ENCODE measurements at places on chromosomes 1 and 21.

DNA sequence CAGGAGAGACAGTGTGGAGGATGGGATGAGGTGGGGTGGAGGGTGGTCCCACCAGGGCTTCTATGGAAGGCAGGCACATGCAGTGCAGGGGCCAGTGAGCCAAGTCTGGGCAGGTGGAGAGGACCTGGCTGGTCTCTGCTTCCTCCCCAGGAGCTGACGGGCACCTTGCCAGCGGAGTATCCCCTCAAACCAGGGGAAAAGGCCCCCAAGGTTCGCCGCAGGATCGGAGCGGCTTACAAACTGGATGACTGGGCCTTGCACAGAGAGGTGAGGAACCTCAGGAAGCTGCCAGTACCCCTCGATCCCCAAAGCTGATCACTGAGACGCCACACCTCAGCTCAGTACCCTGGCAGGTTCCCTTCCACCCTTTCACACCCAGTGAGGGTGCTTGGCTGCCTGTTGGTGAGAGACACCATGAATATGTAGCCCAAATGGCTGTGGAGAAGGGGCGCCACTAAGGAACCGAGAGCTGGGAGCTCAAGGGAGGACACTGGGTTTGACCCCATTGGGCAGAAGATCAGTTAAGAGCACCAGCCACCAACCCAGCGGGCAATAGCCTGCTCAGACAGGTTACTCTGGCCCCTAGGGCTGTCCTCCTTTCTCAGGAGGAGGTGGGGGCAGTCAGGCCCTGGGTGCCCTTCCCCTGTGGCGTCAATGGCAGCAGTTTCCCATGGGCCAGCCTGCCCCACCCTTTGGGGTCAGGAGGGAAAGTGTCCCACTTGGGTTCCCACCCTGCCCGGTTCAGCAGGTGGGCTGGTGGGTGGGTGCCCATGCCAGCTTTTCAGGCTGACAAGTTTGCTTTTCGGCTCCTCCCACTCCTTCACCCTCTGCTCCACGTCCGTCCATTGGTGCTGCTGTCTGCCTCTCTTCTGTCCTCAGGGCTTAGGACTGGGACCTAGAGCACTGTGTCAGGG, 5.5 kb downstream of the INAVA start:
- peak; percentile 53 for DNase-seq

DNA sequence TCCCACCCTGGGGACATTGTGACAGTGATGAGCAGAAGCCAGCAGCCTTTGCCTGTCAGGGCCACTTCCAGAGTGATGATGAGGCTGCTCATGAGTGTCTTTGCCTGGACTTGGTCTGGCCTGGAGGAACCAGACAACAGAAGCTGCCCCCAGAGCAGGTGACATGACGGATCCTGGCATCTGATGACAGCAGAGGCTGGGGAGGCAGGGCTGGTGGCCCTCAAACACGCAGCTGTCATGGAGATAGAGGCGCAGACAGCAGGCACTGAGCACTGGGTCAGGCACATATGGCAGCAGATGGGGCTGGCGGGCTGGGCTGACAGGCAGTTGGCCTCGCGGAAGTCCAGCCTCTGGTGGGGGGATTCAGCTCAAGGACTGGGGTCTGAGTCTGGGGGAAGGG, 66.4 kb upstream of the STUM start:
- no peak for DNase-seq

GRCh38 chr1:230641900-230642262, 400 bp upstream of the COG2 start:
- no peak for DNase-seq

DNA sequence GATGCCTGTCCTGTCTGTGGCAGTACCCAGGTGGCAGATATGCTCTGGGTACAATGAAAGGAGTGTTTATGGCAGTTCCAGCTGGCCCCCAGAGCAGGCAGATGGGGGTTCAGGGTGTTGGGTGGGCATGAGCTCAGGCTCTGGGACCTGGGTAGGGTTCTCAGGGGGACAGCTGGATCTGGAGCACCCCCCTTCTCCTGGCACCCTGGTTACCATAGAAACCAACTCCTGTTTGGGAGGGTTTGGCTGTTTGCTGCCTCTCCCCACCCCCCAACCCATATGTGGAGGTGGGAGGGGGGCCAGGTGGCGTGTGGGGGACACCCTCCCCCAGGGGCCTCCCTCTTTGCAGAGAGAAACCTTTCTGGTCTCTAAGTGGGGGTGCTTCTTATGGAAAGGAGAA, 7.1 kb downstream of the FOXO6 start:
- DNase-seq, result no peak

- no peak for DNase-seq
Observed at GRCh38 chr1:234401658-234402057, 28.4 kb downstream of the COA6 start.

DNA sequence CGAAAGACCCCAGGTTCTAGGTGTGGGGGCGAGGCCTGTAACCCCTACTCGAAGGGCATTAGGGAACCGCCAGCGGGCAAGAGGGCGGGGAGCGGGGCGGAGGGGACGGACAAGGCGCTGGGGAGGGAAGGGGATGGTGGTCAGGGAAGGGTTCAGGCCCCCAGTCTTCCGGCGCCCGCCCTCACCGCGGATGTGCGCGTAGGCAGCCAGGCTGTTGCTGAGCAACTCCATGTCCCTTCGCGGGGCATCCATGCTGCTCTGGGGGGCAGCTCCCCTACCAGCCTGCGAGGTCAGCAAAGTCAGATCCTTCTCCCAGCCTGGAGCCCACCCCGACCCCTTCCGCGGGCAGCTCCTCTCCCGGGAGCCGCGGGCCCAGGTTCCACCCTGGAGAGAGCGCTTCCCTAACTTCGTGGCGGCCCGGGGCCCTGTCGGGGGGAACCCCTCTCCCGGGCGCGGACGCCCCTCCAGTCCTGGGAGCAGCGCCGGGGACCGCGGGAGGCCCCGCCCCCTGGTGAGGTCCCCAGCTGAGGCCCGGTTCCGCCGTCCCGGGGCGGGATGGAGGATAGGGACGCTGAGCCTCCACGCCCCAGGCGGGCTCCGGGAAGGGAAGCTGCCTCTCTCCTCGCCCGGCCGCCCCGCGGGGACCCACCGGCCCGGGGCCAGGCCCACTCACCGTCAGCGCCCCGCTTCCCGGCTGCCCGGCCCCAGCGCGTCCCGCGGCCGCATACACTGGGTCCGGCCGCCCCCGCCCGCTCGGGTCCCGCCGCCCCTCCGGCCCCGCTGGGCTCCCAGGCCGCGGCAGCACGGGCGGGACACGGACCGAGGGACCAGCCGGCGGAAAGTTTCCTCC, 434 bp downstream of the EVA1B start:
- DNase-seq, result no peak

DNA sequence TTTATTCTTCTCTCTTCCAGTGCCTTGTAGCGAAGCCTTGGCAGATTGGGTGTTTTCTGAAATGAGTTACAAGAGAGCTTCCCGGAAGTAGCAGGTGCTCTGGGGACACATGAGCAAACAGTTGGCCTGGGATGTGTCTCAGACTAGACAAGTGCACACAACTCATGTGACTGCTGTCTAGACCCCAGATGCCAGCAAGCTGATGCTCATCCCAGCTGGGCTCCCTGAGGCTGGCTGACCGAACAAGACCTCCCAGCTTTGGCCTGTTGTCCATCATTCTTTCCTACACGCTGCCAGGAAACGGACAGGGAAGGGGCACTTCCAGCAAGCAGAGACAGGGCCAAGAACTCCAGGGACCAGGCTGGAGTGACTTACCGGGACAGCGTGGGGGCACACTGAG, 18.7 kb upstream of the CSF1 start:
- DNase-seq, result peak; percentile 6

DNA sequence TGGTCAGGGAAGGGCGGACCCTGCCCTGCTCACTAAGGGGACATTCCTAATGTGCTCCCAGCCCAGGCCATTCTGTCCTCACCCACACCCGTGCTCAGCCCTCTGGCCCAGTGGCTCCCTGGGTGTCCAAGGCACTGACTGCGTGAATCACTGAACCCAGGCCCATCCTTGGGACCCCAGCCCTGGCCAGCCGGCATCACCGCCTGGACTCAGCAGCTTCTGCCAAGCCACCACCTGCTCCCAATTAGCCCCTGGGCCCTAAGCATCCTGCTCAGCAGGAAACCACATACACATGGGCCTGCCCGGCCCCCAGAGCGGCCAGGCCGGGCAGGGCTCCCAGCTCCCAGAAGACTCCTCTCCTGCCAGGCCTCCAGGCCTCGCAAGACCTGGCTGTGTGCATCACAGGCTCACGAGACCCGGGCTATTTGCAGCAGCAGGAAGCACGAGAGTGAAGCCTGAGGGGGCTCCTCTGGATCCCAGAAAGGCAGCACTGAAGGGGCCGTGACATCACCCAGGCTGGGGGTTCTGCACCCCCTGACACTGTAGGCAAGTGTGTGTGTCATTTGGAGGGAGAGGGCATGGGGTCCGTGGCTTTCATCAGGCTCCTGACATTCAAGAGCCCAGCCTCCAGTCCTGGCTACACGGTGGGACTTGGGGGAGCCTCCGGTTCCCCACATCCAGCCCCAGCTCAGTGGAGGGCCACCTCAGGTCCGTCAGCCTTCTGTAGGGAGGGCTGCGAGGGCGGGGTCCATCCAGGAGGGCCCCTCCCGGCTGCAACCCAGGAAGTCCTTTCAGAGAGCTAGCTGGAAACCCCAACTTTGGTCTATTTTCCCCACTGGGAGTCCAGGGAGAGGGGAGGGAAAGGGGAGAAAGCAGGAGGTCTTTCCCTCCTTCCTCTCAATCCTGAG, 1.6 kb downstream of the MFAP2 start:
- DNase-seq, result no peak

- no peak for DNase-seq
Observed at GRCh38 chr1:226732856-226733291, 6.2 kb downstream of the ITPKB start.

DNA sequence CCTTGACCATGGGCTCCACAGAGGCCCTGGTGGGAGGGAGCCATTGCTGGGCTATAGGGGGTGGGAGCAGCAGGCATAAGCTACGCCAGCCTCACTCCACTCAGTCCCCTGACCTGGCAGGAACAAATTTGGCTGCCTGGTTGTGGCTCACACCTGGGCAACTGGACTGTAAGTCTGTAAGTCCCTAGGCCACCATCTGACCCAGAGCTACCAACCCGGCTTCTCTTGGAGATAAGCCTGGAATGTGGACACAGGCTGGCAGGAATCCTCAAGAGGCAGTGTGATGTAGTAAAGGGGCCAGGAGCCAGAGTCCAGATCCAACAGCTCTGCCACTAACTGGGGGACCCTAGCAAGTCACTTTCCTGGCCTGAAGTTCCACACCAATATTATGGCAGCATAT, 11.4 kb downstream of the NCF2 start:
- no peak for DNase-seq

GRCh38 chr1:58255192-58255591, 291.3 kb downstream of the OMA1 start:
- DNase-seq, result no peak

DNA sequence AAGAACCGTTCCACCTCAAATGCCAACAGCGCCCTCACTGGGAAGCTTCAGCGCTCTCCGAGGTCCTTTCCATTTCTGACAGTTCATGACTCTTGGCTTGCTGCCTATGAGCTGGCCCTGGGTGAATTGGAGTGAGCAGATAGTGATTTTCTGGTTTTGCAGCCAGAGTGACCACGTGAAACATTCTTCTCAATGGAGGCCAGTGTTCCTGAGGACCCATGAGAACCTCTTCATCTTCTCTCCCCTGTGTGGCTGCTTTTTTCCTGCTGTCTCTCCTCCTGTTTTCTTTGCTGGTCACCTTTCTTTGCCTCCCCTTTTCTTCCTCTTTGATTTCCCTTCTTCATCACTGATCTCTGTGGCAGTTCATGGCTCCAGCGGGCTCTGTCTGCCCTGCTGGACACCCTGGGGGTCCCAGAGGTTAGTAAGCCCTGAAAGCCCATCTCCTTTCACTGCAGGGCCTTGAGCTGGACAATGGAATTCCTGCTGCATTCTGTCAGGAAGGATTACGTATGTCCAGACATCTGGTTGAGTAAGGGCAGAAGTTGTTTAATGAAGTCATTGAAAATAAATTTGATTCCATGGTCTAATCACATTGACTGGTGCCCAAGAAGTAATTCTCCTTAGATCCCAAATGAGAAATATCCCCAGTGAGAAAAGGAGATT, 29.9 kb downstream of the VASH2 start:
- no peak for DNase-seq

DNA sequence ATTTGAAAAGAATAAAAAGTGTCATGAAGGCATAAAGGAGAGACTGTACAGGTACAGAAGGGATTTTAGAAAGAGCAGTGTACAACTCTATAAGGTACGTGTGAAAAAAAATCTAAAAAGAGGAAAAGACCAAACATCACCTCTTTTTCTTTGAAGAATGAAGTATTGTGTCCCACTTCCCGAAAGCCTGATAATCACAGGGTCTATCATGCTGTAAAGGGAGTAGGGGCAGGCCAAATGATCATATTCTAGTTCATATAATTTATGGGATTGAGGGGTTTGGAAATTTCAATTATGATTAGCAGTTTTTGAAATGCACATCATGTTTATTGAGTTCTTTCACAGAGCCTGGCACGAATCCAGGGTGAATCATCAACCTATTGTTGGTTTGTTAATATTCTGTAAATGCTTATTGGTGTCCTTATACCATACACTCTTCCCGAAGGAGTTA, 910 bp upstream of the RERE start:
- peak; percentile 93 for DNase-seq

DNA sequence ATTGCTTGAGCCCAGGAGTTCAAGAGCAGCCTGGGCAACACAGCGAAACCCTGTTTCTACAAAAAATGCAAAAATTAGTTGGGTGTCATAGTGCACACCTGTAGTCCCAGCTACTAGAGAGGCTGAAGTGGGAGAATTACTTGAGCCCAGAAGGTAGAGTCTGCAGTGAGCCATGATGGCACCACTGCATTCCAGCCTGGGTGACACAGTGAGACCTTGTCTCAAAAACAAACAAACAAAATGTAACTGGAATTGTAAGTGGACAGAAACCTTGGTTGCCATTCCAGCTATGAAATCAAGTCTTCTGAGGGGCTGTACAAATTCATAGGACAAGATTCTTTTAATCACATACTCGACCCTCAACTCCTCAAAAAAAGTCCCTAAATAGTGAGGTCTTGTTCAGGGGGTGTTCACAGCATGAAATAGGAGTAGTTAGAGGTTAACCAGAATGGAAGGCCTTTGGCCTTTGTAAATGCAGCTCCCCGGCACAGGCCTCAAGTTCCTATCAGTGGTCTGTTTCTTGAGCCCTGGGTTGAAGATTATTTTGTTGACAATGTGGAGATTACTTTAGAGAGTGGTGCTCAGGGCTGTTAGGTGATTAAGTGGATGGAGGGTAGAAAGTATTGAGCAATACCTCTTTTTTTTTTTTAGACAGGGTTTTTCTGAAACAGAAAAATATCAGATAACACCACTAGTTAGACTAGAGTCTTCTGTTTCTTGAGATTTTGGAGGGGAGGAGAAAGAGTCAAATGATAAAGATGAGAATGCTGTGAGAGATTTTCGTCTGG, 138.7 kb upstream of the ZNF648 start:
- DNase-seq, result no peak

DNA sequence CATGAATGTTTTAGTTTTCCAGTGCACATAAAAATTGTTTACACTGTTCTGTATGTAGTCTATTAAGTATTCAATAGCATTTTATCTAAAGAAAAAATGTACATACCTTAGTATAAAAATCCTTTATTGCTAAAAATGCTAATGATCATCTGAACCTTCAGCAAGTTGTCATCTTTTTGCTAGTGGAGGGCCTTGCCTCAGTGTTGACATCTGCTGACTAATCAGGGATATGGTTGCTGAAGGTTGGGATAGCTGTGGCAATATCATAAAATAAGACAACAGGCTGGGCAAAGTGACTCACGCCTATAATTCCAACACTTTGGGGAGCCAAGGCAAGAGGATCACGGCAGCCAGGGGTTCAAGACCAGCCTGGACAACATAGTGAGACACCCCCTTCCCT, 9.0 kb downstream of the DYNLT5 start:
- no peak for DNase-seq

All from NCI-H510A treated with DMSO at 0.1 percent for 48 hours (cell line).